ENCODE measurements at places on chromosomes 2 and 18.

GRCh38 chr2:1660656-1661640 is 83.4 kb downstream of the PXDN start:
- DNase-seq: no peak

- DNase-seq: no peak
Measured at GRCh38 chr2:98748292-98749065, 17.5 kb upstream of the MGAT4A start.

GRCh38 chr18:61360404-61361383 is 27.5 kb downstream of the CDH20 start:
- DNase-seq: no peak

DNA sequence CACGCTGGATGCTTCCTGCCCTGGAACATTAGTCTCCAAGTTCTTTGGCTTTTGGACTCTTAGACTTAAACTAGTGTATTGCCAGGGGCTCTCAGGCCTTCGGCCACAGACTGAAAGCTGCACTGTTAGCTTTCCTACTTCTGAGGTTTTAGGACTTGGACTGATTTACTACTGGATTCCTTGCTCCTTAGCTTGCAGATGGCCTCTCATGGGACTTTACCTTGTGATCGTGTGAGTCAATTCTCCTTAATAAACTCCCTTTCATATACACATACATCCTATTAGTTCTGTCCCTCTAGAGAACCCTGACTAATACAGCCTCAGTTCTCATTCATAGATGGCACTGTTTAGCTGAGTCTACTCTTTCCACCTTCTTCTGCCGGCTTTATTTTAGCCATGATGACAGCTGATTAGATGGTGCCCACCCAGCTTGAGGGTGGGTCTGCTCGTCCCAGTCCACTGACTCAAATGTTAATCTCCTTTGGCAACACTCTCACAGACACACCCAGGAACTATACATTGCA is 389.1 kb downstream of the NYAP2 start:
- DNase-seq: no peak

DNA sequence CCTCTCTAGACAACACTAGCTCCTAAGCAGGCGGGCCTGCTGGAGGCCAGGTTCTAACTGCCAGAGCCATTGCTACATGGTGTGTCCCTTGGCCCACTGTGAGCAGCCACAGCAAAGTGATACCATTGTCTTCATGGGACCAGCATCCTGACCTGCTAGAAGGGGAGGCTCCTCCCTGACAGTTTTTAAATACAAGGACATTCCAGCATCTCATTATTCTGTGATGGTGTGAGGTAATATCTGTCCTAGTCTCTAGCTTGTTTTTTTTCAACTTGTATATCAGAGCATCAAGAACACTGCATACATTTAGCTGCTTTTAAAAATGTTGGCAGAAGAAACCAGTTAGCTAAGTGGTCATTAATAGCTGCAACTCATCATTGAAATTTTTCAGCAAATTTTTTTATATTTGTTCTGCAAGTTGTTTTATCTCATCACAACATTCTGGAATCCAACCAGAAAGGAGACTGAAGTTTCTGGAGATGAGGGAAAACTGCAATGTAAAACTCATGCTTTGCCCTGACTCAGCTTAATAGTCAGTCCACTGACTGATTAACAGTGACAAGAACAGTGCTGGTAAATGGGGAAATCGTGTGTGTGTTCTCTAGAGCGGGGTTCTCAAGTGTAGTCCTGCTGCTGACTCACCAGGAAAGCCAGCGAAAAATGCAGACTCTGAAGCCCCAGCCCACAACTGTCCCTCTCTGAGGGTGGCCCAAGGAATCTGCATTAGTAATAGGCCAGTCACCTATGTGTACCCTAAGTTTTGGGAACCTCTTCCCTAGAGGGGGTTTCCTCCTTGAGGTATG is 17.8 kb downstream of the MAPRE3 start:
- DNase-seq: no peak

- DNase-seq: no peak
Measured at GRCh38 chr2:79393806-79394484, 118.9 kb upstream of the CTNNA2 start.

DNA sequence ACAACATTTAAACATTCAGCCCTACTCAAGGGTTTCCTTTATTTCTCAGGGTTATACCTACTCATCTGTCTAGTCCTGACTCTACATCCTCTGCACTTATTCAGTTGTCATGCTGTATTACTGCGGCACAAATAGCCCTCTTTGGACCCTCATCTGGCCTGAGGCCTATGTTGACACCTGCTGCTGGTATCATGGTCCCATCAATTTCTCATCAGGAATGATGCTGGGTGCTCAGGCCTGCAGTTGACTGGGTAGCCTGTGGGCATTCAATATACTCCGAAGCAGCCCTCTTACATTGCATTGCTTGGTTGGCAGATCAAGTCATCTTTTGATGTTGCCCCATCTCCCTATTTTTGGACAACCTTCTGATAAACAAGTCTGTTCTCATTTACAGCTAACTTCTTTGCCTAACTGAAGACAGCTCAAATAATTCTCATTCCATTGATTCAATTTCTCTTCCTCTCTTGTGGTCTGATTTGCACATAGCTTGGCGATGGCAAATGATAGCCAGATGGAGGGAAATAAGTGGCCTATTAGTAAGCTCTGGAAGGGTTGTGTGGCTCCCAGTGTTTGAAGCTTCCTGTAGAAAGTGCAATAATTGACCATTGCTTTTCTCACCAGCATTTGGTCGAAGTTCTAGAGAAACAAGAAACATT is 19.1 kb upstream of the MC4R start:
- DNase-seq: no peak

DNA sequence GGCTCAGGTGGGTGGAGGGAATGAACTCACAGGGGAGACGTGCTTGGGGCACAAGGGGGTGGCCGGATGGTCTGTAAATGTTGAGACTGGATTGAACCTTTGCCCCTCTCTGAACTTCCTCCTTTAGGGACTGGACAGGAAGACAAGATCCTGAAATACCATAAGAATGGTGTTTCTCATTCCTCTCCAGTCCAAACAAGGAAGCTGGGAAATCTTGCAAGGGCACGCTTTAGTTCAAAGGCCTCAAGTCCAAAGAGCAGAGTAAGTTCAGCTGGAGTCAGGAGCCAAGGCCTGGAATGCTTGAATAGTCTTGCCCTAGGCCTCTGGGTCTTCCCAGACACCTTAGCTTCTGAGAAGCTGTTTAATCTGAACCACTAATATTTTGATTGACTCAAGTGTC is 52.4 kb upstream of the SIX3 start:
- DNase-seq: no peak

DNA sequence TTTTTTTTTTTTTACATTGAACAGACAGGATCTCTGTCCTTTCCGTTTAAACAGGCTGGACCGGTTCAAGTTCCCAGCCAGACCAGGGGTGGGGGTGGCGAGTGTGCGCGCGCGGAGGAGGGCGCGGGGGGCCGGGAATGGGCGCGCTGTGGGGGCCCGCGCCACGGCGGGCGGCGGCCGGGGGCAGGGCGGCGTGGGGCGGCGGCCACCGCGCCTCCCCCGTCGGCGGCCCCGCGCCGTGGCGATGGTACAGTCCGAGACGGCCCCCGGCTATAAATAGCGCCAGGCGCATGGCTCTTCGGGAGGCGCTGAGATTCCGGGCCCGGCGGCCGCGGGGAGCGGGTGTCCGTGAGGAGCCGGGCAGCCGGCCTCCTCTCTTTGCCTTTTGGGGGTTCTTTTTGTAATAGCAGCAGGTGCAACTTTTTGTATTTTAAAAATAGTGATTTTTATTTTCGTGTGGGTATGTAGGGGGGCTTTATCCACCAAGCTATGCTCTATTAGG is 430 bp upstream of the CELF4 start:
- no peak for DNase-seq

GRCh38 chr18:35010993-35011392 is 30.2 kb upstream of the MAPRE2 start:
- DNase-seq: no peak

- DNase-seq: no peak
Measured at GRCh38 chr2:131076707-131077106, 16.6 kb downstream of the FAM168B start.

DNA sequence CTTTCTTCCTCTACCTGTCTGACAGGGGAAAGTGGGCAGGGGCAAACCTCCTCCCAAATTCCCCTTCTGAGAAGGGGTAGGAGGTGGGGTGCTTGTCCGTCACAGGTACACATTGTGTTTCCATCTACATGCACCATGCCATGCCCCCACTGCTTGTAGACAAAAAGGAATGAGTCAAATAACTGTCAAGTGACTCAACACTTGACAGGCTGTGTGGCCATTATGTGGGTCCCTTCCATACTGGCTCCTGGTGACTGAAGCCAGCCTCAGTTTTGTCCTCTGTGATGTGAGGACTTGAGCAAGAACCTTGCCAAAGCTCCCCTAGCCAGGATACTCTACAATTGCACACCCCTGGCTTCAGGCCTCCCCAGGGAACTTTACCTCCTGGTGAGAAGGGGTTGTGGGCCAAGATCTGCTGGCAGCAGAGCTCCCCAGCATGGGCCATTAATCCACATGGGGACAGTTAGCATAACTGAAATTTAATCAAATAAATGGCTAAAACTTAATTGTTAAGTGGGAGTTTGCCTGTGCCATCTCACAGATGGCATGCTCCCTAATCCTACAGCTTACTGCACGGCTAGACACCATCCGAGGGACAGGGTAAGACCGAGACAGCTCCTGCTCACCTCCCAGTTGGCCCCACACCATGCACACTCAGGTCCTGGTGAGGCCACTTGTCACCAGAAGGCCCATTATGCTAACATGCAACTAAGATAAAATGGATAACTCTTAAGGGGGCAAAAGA is 140.2 kb downstream of the BCL11A start:
- DNase-seq: no peak

GRCh38 chr2:28636491-28636890 is 115.1 kb upstream of the PPP1CB start:
- no peak for DNase-seq

DNA sequence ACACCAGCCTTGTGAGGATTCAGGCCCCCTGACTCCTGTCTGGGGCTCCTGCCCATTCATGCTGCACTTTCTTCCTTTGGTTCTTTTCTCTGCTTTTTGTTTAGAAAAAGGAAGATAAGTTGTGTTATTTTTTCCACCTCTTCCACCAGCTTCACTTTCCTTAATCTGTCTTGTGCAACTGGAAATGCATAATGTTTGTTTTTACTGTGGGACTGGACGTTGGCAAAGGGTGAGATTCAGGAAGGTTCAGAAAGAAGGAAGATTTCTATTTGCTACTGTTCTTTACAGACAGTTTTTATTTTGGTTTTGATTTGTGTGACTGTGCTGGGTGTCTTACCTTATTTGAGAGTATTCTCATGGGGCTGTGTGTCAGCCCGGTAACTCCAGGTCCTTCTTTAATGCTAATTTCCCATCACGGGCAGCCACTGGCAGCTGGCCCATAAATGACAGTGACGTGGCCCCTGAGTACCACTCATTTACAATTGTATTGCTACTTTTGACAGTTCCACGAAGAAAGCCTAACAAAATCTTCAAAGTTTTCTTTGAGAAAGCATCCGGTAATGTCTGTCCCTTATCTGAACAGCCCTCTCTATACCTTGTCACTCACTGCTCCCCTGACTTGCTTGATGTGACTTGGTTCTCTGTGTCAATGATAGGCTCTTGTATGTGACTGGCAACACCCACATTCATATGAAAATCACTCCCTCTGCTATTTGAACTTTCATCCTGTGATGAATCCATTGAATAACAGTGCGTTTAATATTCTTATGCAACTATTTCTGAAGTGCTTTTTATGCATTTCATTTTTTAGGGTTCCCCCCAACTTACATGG is 32.7 kb downstream of the RHBDD1 start:
- no peak for DNase-seq

DNA sequence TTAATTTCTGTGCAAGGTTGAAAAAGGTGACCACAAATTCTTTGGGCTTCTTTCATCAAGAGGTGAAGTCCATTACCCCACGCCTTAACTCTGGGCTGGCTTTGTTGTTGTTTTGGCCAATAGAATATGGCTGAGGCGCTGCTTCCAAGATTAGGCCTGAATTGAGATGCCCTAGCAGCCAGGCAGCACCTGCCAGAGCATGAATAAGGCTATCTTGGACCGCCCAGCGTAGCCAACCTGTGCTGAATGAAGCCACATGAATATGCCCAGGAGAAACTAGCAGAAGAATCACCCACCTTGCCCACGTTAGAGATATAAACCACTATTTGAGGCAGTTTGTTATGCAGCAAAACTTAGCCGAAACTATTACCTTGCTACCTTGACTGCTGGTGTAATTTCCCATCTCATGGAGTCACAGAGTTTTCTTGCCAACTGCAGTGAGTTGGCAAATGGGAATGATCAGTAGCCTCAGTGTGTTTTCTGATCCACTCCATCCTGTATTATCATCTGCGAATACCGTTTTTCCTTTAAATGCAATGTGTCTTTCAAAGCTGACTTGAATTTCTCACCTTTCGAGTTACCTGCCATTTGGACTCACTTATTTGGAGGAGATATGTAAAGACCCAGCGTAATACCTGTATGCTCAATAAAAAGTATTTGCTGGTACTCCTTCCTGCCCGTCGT is 679 bp downstream of the TSGA10 start:
- no peak for DNase-seq

DNA sequence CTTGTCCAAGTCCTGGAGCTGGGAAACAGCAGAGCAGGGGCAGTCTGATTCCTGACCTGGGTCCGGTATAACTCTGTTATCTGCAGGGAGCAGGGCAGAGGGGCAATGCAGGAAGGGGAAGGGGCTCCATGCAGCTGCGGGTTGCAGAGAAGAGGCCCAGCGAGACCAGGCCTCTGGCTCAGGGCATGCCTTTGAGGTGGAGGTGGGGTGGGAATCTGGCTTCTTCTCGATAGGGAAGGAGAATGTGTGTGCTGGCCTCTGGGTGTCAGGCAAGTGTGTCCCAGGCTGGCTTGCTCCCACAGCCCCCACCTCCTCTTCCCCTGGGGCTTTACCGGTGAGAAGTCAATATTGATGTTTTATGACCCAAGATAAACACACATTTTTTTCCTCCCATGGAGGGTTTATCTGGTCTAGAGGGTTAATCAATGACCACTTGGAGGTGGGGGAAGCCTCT is 187.1 kb upstream of the HAAO start:
- DNase-seq: no peak

DNA sequence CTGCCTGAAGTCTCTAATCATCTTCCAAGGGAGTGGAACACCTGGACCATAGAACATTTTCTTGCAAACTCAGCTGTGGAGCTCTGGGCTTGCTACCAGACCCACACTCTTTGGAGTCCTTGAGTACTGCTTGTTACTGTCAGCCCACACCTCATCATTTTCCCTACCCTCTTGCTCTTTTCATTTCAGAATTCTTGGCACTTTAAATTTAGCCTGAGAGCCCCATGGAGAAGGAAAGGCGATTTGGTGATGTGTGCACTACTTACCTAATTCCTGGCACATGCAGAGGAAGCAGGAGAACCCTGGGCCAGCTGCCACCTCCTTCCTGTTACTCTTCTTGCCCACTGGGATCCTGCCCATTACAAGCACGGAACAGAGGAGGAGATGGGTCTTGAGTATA is 31.7 kb downstream of the TMEM178A start:
- DNase-seq: no peak
